NCI-H1930 (cell line): ENCODE measurements at places on chromosomes 7 and 10.

DNA sequence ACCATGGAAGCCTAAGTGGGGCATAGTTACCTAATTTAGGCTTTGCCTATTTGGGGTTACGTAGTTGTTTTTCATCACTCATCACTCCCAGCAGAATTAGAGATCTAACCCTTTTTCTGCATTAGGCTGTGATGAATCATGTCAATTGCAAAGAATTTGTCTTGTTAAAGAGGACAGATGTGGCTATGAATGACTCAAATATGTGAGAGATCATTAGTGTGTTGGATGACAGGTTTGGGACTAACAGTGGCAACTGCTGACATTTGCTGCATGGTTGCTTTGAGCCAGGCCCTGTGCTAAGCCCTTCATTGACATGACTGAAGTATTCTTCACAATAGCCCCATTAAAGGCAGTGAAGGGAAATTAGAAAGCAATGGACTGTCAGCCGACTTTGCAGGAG, 83.4 kb upstream of the BMPER start:
- no peak for DNase-seq

DNA sequence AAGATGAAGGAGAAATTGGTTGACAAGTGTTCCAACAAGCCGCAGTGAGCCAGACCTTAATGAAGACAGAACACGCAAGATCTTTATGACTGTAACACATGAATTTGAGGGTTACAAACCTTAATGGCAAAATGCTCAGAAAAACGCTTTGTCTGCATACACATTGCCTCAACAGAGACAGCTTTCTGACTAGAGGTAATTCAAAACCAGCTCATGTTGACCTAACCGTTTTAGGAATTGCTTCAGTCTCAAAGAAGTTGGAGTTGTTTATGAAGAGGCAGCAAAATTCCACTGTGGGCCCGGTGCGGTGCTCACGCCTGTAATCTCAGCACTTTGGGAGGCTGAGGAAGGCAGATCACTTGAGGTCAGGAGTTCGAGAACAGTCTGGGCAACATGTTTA, 2.2 kb upstream of the GTF2I start:
- no peak for DNase-seq

DNA sequence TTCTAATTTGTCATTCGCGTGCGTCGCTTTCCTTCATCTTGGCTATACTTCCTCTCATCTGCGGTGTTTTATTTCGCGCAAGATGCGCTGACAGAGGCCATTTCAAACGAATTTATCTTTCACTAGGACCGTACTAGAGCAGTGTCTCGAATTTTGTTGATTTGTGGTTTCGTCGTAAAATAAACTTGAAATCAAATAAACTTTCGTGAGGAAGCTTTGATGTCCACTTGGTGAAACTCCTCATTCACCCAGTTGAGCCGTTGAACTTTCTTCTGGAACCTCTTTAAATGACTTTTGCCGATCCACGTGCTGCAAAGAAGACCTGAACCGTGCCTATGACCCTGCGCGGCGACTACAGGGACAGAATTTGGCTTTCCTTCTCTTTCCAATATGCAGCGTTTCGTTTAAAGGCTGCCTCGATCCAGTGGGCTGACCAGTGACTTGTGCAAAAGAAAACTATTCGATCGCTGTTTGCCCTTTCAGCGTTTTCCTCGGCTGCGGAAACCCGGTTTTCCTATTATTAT, 163.9 kb upstream of the PPP1R3A start:
- no peak for DNase-seq

DNA sequence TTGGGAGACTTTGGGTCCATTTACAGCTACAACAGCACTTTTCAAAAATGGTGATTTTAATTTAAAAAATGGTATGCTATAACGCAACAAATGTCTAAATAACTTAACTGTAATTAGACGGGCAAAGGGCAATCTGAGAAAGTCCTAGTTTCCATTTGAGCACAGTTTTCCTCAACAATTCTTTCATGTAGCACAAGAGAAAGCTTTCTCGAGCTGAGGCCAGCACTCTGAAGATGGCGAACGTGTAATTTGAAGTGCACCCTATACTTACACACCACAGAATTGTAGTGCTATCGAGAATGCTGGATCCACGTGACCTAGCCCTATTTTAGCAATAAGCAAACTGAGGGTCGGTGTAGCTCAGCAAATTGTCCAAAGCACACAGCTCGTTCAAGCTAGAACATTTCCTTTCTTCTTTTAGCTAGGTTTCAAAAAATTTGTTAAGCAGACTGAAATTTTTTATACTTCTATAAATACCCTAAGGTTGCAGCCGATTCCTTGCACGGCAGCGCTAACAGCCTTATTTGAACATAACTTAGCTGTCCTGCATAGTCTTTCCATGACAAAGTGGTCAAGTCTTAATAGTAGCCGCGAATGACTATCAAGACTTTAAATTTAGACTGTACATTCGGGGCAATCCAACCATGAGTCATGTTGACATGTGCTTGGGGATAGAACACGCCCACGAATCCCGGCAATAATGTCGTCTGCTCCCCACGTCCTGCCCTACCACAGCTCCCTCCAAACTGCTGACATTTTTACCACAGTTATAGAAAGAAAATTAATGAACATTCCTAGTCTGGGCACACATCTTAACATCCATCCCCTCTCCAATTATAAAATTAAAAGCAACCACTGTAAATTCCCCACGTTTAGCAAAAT, 10.0 kb downstream of the KLF6 start:
- no peak for DNase-seq

DNA sequence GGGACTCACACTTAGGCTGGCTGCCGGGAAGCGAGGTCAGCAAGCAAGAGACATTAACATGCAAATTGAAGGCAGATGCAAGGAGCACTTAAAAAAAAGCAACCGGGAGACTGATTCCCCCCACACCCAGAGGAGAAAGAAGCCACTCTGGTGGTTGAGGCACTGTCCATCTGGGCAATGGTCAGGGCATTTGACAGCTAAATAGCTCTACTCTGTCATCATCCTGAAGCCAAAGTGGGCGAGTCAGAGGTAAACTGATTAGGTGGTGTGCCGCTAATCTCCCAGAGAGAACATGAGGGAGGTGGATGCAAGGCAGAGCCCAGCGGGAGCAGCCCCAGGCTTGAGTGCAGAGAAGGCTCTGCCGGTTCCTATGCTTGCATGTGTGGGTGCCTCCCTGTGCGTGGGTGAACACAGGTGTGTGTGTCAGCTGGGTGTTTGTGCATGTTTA, 100.6 kb downstream of the PLXNA4 start:
- no peak for DNase-seq

GRCh38 chr7:27196287-27196767, 3.6 kb downstream of the HOXA13 start:
- DNase-seq, result peak; percentile 52

DNA sequence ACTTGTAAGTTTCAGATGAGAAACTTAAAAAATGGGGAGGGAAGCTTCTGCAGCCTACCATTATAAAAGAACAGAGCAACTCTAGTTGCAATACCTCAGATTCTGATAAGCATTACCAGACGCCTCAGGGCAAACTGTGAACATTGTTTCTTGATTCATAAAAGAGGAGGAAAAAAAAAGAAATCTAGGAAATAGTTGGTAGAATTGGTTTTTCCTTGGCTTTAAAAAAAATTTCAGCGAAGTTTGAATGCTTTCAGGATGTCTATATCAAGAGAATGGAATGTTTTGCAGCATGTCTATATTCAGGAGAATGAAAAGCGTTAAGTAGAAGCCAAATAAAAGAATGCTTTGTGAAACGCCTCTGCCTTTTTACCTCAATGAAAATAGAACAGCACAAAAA, 17.5 kb upstream of the ANLN start:
- DNase-seq, result no peak

DNA sequence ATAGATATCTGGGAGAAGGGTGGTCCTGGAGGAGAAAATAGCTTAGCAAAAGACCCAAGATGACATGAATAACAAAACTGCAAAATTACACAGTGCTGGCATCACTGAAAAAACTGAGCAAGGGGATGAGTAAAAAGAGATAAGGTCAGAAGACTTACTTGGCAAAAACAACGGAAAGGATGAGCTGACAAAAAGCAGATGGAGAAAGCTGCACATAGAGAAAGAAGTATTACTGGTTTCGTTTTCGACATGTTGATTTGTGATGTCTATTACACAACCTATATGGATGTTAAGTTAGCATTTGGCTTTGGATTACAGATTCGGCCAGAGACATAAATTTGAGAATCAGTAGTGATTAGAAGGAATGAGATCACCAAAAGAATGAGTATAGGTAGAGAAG, 132.1 kb downstream of the MACC1 start:
- DNase-seq, result no peak

GRCh38 chr7:14787551-14787950, 115.0 kb downstream of the DGKB start:
- DNase-seq, result no peak

DNA sequence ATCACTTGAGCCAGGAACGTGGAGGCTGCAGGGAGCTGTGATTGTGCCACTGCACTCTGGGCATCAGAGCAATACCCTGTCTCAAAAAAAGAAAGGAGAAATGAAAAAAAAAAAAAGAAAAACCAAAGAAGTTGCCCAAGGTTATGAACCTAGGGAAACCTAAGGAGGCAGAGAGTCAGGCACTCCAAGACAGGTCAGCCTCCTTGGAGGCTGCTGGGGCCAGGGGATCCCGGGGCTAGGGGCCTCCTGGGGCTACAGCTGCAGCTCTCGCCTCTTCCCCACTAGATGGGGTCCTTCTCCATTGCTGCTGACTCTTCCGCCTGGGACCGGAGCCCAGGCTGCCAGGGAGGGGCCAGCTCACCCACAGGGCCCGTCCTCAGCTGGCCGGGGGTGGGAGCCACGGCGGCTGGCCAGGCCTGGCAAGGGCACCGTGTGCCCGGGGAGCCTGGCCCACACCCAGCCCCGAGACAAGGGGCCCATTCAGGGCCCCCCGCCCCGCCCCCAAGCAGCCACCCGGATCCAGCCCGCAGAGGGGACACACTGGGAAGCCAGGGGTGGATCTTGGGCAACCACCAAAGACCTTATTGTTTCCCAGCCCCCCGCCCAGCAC, 1.7 kb upstream of the SPACDR start:
- DNase-seq, result peak; percentile 78

DNA sequence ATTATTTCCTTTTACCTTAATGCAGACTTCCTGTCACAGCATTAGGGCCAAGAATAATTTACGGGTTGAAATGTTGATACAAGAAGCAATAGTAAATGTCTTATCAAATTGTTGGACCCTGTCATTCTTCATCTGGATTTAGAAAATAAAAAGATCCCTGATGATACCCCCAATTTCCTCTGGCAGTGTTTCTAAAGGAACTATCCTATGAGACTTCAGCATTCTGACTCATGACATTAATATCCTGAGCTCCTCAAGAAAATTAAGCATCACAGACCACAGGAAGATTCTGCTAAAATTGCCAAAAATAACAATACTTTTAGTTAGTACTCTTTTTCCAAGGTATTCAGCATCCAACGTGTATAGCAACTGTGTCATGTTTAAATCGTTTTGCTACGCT, 490.5 kb upstream of the ANKRD30A start:
- DNase-seq, result no peak

DNA sequence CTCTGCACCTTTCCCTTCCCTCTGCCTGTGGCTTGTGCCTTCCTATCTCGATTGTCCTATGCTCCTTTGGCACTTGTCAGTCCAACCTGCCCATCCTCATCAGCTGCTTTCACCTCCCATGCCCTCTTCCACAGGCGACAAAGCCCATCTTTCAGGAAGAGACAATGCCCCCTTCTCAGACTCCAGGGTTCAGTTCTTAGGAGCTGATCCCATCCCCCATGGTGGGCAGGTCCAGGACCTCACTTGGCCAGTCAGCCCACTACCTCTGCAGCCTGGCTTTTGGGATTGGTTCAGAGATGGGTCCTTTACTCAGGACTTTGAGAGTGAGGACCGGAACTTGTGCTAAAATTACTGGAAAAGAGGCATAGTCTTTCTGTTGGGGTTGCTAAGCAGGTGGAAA, 74.0 kb upstream of the NANOS1 start:
- no peak for DNase-seq
